ENCODE measurements at places on chromosomes 5 and 9. TPM values are rescaled to one million over a fixed set of nuclear protein-coding genes. Genes with fewer than 3 reads are reported as not detected.

- no peak for DNase-seq
Observed at GRCh38 chr9:78294290-78295176, 2.4 kb upstream of the PSAT1 start.

- DNase-seq = no peak
Observed at GRCh38 chr5:60010853-60011252, 117.3 kb upstream of the PDE4D start.

- no peak for DNase-seq
Observed at GRCh38 chr5:41339339-41339738, 126.0 kb upstream of the C6 start.

DNA sequence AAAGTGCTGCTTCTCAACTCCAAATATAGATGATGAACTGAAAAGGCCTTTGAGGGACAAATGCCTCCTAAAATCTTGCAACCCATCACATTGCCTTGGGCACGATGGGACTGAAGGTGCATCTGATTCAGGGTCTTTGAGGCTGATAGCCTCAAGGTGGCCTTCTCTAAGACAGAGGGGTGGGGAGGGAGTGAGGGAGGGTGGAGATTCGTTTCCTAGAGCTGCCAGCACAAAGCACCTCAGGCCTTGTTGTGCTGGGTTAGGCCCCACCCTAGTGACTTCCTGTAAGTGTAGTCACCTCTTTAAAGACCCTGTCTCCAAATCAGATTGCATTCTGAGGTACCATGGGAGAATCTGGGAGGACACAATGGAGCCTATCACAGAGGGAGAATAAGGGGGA lies 57.1 kb downstream of the BARX1 start:
- no peak for DNase-seq

DNA sequence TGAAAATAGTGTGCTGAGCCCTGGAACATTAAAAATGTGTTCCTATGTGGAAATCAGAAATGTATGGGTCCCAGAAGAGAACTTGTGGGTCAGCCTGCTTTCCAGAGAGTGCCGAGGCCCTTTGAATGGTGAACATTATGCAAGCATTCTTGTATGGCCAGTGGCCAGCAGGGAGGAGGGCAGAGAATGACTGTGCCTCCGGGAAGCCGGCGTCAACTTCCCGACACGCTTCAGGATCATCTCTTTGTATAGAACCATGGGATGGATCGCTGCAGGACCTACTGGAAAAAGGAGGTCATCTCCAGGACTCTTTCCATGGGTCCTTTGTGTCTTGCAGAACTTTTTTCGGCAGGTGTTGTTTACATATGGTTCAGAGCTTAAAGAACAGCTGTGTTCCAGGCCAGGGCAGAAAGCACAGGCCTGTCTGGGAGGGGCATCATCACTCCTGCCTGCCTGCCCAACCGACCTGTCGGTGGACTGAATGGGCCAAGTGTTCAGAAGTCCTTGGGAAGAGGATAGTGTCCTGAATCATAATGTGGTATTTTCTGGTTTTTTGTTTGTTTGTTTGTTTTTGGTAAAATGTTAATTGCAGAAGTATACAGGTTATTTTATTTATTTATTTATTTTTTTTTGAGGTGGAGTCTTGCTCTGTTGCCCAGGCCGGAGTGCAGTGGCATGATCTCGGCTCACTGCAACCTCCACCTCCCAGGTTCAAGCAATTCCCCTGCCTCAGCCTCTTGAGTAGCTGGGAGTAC lies 9.0 kb downstream of the PRRC2B start:
- DNase-seq = peak; percentile 91

DNA sequence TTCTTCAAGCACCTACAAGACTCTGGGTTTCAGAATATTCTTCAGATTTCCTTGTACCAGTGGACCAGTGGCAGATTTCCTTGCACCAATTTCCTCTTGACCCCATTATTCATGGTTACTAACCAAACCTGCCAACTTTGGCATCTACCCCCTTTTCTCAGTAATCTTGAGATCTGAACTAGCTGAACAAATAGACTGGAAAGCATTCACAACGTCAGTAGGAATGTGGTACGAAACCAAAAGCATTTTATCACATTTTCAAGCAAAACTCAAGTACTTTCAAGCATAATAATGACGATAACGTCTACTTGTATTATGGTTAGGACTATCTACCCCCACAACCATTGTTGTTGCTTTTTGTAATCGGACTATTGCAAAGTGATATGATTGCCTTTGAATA lies 1217.3 kb downstream of the PTPRD start:
- no peak for DNase-seq

- no peak for DNase-seq
Observed at GRCh38 chr5:57508211-57508610, 25.6 kb upstream of the ACTBL2 start.

DNA sequence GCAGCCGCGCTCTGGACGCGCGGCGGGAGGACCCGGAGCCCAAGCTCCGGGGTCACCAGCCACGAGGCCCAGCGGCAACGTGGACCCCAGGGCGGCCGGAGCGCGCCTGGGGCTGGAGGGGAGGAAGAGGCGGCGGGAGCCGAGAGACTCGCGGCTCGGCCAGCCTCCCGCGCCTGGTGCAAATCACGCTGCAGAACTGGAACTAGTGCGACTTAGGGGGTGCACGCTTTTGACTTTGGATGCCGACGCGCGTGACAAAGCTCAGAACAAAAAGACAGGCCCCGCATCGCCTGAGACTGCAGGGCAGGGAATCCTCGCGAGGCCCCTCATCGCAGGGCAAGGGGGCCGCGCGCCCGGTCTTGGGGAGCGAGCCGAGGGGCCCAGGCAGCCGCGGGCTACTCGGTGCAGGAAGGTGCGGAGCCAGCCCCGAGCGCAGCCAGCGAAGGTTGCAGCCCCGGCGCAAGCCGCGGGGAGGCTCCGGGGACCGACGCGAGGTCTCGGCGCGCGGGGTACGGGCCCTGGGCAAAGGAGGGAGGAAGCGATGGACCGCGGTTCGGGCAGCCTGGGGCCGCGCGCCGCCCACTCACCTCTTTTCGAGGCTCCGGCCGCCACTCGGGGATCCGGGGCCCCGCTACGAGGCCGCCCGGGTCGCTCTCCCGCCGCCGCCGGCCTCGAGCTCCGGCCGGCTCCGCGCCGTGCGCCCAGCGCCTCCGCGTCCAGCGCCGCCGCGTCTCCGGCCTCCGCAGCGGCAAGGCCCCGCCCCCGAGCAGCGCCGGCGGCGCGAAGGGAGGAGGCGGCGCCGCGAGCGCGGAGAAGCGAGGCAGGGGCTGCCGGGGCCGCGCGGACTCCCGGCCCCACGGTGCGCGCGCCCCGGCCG lies at the start of gene GOLM1:
TSS of gene GOLM1 (minus strand) at position 735 of the 877 bp plus-strand sequence. CDS start 20,238 bp downstream, outside the sequence.
- peak; percentile 76 for DNase-seq

GRCh38 chr9:87336407-87336806 lies 161.3 kb upstream of the DAPK1 start:
- no peak for DNase-seq

DNA sequence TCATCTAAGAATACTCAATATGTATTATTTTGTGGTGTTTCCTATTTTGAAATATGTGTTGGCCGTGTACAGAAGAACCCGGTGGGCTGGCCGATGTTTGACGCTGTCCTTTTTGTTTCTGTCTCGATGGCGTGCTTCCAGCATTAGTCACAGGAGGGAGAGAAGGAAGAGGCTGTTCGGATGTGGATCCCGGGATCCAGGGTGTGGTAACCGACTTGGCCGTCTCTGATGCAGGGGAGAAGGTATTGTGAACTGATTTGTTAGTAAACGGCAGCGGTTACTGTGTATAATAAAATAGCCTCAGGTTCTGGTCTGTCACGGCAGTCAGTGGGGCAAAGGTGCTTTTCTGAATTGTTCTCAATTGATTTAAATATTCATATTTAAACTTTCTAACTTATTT lies 275.0 kb downstream of the ARHGEF28 start:
- DNase-seq = peak; percentile 37

DNA sequence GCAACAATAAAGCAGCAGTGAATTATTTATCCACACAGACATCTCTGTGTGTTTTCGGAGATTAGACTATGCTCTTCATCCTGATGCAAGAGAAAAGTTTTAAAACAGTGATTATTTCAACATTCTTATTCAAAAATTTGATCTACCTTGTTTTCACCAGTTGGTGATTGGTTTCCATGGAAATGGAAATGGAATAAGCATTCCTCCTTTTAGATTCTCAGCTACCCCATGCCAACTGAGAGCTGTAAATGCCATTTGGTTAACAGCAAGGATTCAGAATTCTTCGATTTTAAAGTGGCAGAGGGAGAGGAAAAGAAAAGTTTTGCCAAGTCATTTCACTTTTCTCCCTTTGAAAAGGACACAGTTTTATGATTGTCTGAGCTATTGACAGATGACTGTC lies 154.7 kb downstream of the PCSK5 start:
- no peak for DNase-seq

GRCh38 chr9:33443047-33443446 lies 4.3 kb downstream of the AQP3 start:
- DNase-seq = no peak

DNA sequence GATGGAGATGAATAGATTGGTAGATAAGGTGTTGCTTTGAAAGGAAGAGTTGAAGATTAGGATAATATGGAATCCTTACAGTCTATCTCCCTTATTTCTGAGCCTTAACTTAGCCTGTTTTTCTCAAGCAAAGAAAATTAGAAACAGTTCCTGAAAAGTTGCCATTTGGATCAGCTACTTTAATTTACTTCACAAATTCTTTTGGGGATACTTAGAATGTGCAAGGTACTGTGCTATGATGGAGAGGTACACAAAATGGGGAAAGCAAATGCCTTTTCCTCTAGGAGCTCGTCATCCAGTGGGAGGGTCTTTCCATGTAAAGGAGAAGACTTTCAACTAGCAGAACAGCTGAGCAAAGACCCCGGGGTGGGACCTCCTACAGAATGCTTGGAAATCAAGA lies 51.1 kb upstream of the SMARCA2 start:
- DNase-seq = no peak

DNA sequence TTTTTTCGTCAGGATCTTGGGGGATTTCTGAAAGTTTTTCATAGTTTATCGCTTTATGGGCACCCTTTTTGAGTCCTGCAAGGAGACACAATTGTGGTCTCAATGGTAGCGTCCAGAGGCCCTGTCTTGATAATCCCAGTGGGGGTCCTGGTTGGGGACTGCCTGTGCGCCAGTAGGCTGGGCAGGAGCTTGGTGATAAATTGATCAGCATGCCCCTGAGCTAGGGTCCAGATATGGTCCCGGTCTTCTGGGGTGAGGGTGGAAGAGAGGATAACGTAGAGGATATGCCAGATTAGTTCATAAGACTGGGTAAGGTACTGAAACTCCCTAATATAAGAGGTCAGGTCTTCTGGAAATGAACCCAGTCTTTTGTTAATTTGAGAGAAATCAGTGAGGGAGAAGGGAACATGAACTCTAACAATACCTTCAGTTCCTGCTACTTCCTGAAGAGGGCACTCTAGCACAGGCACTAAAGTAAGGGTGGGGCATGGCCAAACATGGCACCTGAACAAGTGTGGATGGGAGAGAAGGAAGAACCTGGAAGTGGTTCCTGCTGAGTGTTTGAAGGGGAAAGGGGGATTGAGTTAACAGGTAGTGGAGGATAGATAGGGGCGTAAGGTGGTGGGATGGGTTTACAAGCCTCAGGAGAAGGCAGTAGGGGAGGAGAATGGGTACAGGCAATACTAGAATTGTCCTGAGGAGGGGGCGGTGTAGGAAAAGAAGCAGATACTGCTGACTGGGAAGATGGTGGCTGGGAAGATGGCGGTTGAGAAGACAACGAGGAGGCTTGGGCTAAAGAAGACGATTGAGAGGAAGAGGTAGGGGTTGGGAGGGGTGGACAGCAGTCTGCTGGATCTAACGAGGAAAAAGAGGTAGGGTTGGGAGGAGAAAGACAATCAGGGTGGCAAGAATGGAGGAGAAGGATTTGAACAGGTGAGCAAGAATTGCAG lies 33.8 kb upstream of the ANXA2R start:
- DNase-seq = no peak

GRCh38 chr9:109314011-109314531 lies 6.8 kb downstream of the EPB41L4B start:
- DNase-seq = no peak

DNA sequence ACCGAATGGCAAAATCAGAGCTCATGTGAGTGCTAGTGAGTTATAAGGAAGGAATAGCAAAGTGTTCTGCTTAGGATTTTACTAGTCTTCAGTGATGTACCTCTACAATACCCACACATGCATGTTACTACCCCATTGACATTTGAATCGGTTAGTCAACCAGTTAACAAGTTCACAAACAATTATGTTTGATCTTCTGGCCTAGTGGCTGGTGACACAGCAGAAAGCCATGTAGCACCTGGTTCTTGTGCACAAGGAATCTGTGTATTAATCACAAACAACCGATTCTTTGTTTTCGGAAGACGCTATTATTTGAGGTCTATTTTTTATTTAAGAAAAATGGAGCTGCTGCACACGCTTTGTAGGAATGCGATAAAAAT lies 41.9 kb downstream of the NTRK2 start:
- no peak for DNase-seq

DNA sequence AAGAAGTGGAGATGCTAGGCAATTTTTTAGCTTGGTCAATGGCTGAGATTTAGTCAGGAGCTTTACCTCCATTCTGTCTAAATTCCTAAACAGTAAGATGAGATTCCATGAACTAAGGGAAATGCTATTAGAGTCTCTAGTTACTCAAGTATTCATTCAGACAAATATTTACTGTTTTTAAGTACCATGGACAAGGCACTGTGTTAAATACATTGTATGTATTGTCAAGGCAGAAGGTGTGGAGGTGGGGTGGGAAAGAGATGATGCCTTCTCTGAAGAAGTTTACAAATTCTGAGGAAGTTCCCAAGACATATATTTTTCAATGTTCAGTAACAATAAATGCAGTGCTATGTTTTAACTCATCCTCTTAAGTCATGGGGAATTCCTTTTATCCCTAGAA lies 459.9 kb upstream of the NMUR2 start:
- no peak for DNase-seq

DNA sequence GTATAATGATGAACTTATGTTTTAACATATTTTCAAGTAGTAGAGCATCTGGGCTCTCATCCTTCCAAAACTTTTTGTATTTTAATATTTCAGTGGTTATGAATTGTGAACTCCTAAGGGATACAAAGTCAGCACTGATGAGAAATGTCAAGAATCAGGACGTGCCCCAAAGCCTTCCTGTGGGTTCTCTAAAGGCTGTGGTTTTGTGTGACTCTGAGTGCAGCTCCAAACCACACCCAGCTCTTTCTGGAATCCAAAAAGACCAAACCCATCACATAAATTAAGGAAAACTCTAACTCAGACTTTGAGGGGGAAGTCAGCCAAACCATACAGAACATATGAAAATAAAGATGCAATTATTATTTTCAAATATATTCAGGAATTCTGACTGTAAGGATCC lies 40.8 kb upstream of the SMU1 start:
- no peak for DNase-seq

Gene OLFML2A
- 38.0 TPM for total RNA-seq

Gene SELENOP
- 297 TPM for total RNA-seq

Gene FAXDC2
- 26.1 TPM for total RNA-seq

Gene PCDHB3
- total RNA-seq = 0.99 TPM

Gene MELK
- 0.64 TPM for total RNA-seq

Gene OSMR
- total RNA-seq = 9.9 TPM

Gene GLDC
- total RNA-seq = not detected

Gene OR13C2
- total RNA-seq = not detected

Gene LRRC26
- not detected for total RNA-seq

Gene EQTN
- total RNA-seq = not detected

Gene MCTP1
- total RNA-seq = 6.4 TPM

Gene C9
- not detected for total RNA-seq

Gene FGF1
- total RNA-seq = 43.6 TPM

Gene PTGES
- 2.4 TPM for total RNA-seq
